Stimulated activated CD8-positive, alpha-beta memory T cell treated with anti-CD3 and anti-CD28 coated beads, Interleukin-7, amount 100 ng/mL, for 1 hour (primary cell): ENCODE measurements at places on chromosomes 3 and 15.

- DNase-seq = no peak
Observed at GRCh38 chr3:99783011-99783573, 34.6 kb upstream of the CMSS1 start.

DNA sequence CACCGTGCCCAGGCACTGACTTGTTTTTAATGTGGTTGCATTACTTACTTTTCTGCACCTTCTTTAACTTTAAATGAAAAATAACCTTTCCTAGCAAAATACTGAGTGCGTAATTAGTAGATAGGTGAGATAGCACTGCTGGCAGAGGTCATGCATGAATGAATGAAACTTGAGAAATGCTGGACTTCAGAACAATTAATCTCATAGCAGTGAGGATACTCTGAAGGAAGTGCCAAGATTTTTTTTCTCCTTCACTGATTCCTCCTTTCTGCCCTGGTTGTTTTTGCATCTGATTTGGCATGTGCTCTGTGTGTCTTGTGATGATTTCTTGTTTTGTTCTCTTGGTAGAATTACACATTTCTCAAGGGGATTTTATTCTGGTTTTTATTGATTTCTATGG is 378.9 kb downstream of the PTPRG start:
- DNase-seq = no peak

GRCh38 chr15:70802629-70803028 is 39.3 kb upstream of the UACA start:
- DNase-seq = no peak

DNA sequence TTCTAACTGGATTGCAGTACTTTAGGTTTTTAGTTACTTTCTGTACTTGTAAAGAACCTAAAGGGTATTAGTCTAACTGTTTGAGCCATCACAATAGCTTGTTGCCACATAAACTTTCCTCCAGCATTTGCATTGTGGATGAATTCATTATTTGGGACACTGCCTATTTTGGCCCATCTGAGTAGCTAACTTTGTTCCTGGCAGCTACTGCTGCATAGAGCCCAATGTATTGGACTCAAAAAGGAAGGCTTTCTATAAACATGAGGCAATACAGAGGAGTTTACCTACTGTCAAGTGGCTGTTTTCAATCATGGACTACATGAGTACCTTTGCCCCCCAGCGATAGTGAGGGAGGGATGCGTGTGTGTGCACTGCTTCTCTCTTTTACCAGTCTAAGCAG is 1.9 kb downstream of the ROBO2 start:
- no peak for DNase-seq

DNA sequence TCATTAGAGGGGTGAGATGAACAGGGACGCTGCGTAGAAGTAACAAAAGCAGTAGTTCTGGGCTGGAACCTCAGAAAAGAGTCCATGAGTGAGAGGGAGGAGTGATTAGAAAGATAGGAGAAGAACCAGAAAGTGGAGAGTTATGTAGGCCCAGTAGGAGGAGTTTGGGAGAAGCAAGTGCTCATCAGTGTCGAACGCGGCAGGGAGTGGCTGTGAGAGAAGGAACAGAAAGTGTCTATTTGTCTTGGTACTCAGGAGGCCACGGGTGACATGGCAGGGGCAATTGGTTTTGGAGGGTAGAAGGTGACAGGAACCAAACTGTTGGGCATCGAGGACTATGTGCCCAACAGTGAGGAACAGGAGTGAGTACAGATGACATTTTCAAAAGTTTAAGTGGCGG is 1.3 kb upstream of the INSYN1 start:
- DNase-seq = no peak

- DNase-seq = no peak
Observed at GRCh38 chr3:96319166-96319565, 495.2 kb upstream of the EPHA6 start.

DNA sequence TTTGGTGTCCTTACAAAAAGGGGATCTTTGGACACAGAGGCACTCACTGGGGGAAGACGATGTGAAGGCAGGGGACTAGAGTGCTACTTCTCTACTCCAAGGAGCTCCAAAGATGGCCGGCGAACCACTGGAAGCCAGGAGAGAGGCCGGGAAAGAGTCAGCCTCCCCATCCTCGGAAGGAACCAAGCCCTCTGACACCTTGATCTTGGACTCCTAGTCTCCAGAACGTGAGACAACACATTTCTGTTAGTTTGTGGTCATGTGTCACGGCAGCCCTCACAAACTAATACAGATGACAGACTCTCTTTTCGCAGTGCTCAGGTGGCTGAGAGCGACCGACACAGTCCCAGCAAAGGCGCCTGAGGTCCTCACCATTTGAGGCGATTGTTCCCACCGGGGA is 24.4 kb upstream of the ATP2B2 start:
- no peak for DNase-seq

GRCh38 chr15:42150219-42150970 is 6.0 kb downstream of the PLA2G4F start:
- DNase-seq = no peak

DNA sequence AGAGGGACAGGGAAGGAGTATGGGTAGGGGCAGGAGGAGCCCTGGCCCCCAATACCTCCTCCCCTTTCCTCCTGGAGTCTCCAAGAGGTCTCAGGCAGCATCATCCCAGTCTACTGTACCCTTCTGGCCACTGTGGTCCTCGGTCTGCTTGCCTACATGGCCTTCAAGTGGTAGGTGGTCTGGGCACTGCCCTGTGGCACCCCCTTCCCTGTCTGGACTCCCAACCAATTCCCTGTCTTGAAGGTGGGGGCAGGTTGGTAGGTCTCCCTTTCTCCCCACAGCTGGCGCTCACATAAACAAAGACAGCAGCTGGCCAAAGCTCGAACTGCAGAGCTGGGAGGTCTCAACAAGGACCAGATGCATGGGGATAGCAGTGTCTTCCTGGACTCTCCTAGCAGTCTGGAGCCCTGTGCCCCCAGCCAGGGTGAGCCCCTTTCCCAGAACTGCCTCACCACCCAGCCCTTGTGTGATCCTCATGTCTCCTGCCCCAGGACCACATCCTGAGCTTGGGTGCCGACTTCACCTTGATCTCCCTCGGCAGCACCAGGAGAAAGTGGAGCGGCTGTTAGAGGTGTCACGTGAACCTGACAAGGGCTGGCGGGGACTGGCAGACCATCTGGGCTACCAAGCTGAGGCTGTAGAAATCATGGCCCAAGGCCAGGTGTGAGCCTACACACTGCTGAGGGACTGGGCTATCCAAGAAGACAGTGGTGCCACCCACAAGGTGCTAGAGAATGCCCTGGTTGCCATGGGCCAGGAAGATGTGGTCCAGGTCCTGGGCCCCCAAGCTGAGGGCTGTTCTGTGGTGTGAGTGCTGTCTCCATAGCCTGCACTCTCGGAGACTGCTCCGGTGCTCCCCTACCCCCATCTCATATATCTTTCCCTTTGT is 33.1 kb downstream of the NBEAL2 start:
- no peak for DNase-seq

DNA sequence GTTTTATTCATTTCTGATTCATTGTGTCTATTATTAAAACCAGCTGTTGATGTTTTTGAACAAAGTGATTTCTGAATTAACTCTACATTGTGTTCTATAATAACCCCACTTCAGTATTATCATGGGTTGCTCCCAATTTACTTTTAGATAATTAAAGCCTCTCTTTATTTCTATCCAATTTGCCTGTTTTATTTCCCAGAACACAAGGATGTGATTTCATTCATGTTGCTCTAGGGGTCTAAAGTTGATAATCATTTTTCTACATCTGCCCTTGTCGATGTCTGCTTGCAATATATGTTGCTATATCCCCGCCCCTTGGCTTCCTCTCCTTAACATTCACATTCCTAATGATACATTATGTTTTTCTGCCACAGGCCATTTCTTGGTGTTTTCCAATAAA is 747.3 kb downstream of the CADM2 start:
- DNase-seq = no peak

DNA sequence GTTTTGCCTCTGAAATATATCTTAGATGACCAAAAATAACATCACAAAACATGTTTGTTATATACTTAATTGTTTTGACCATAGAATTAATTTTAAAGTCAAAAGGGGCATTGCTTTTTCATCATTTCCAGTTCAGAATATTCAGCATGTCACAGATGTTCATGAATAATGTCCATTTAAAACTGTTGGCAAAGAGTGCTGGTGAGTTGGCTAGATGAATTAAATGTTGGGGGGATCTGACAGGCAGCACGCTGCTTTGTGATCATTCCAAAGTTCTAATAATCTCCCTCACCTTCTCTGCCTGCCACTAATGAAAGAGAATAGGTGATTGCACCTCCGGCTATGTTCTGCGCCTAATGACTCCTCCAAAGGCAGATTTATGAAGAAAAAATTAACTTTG is 139.2 kb upstream of the MLF1 start:
- no peak for DNase-seq

GRCh38 chr3:128727485-128727884 is 1.5 kb downstream of the RAB7A start:
- DNase-seq = no peak

GRCh38 chr15:45573961-45574629 is 13.1 kb upstream of the BLOC1S6 start:
- no peak for DNase-seq

GRCh38 chr3:29514912-29515311 is 234.0 kb downstream of the RBMS3 start:
- no peak for DNase-seq

DNA sequence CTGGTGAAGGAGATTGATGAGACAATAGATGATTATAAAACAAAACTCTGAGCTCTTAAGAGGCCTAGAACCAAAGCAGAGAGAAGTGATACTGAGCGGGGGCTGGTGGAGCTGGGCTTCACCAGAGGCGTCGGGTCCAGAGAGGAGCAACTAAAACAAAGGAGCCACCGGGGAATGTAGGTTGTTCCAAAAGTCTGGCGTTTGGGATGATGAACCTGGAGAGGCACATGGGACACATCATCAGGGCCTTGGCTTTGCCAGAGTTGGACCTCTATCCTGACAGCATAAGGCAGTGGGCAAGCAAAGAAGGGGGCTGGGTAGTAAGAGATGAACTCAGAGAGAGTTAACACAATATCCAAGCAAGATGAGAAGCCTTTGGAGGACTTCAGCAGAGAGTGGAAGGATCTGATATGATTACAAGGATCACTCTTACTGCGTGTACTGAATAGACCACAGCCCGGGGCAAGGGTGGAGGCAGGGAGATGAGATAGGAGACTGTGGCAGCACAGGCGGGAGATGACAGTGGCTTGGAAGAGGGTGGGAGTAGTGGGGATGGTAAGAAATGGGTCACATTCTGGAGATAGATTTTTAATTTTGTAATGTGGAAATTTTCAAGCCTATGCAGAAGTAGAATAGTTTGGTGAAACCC is 36.0 kb upstream of the RASA2 start:
- no peak for DNase-seq

GRCh38 chr3:11499144-11499543 is 144.6 kb downstream of the VGLL4 start:
- DNase-seq = no peak

GRCh38 chr3:194587438-194587931 is 45.7 kb downstream of the TMEM44 start:
- DNase-seq = no peak

DNA sequence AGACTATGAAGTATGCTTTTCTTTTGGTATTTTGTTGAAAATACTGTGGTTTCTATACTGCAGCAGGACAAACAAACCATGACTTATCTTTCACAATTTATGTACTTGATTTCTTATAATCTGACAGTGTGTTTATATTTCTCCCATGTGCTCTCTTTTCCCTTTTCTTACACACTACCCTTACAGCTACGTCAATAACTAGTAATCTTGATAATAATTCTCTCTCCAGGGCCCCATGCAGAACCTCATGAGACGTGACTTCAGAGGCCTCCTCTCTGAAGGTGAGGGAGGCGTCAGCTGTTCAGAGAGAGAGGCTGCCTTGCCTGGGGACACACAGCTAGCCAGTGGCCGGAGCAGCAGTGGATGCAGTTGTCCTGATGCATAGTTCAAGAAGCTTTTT is 35.9 kb downstream of the KY start:
- no peak for DNase-seq

- no peak for DNase-seq
Observed at GRCh38 chr3:118080889-118081288, 953.8 kb downstream of the IGSF11 start.

GRCh38 chr3:127682561-127682960 is 9.8 kb downstream of the ABTB1 start:
- no peak for DNase-seq

GRCh38 chr15:78316283-78317083 is 17.1 kb upstream of the SKIC8 start:
- DNase-seq = no peak

DNA sequence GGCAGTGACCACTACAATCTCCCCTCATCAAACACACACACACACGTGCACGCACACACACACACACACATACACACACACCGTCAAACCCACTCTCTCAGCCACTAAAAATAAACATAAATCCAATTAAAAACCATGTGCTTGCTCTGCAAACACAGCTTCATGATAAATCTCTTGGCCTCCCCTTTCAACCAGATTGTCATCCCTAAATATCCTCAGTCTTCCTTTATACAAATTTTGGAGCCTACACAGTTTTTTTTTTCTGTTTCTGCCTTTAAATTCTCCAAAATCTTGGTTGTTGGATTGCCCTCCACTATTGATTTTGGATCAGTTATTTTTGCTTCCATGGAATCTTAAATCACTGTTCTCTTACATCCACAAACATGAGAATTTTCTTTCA is 245.6 kb downstream of the SATB1 start:
- DNase-seq = no peak

GRCh38 chr3:125220727-125221429 is 8.3 kb upstream of the SLC12A8 start:
- no peak for DNase-seq

DNA sequence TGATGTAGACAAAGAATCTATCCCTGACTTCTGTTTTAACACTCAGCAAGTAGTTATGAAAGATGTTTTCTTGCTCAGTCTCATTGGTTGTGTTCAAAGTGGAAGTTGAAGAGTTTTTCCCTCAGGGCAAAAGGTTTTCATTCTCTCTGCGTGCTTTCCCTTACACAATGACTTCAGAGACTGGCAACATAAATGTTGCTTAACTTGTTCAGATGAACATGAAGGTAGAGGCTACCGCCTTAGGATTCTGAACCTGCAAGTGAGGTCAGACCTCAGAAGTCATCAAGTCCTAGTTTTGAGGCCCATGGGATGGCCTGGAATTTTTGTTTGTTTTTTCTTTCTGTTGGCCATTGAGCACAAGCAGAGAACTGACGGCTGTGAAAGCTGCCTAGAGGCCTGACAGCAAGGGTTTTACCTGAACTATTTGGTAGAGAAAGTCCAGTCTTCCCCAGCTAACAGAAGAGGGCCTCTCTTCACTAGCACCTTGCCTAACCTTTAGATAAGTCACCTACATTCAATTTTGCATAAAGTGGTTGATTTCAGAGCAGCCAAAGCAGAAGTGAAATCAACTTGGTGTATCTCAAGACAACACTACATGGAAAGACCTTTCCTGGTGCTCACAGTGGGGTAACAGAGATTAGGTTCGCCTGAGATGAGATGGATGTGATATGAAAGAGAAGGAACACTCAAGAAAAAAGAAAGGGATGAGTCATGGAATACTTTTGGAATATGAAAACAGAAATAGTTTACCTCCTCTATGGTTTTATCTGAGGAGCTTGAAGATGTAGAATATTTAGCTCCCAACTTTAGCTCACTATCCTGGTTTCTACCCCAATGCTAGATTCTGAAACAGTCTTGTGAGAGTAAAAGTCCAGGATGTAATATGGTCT is 53.6 kb upstream of the AP4E1 start:
- DNase-seq = no peak
